ENCODE measurements at places on chromosomes 16 and 17.

GRCh38 chr16:10978124-10978523 is 33.8 kb downstream of the CLEC16A start:
- DNase-seq, result no peak

DNA sequence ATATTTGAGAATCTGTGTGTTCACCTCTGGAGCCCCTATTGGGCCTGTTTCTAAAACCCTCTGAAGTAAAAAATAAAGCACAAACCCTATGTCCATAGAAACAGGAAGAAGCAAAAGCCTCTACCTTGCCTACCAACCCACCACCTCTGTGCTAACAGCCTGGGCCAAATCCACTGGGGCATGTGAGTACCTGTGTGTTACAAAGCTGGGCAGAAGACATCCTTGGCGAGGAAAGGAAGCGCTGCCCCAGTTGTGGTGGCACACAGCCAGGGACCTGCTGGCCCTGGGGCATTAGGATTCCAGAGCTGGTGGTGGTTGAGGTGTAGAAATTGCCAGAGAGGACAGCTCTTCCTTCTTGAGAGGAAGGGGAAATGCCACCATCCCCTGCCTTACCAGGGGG is 30.0 kb downstream of the MYO18A start:
- DNase-seq, result no peak

DNA sequence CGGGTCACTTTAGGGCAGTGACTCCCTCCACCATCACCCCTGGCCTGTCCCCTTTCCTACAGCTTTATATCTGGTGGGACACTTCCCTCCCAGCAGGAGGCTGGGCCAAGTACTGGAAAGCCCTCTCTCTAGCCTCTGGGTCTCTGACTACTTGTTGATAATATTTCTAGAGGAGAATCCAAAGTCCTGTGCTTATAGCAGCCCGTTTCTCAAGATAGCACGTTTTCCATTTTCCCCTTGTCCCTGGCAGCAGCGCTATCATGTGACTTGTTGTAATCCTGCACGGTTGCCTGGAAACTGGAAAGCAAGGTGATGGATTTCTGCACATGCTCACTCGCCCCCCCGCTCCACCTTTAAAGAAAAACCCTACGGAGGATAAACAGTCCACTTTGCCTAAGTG is 3.3 kb upstream of the AXIN2 start:
- DNase-seq, result peak; percentile 36

DNA sequence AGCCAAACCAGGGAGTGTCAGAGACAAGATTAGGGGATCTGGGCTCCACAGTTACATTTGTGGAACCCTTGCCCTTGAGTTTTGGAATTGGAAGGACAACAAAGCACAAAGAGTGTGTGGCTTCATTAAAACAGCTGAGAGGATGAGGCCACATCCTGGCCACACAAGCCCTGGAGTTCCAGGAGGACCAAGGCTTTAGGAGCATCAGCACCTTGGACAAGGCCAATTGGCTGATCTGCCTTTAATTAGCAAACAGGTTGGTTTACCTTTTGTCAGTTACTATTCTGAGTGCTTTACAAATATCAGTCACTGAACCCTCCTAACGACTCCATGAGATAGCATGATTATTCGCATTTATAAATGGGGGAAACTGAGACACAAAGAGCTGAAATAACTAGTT is 54.7 kb downstream of the SLC6A2 start:
- DNase-seq, result no peak

DNA sequence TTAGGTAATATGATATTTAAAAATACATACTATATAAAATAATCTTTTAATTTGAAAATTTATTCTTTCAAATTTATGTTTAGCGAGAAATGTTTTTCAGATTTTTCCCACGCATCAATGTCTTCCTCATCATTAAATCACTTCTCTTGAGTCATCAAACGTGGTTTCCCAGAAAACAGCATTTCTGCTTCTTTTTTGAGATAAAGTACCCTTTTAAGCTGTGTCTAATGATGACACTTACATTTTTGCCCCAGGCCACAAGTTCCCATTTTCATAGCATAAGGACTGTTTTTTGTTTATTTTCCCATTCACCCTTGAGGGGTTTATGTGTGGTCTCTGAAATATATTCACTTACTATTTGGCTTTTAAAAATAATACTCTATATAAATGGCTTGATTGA is 139.0 kb upstream of the HS3ST3A1 start:
- DNase-seq, result no peak

- no peak for DNase-seq
Measured at GRCh38 chr16:73154063-73154870, 106.3 kb upstream of the ZFHX3 start.

DNA sequence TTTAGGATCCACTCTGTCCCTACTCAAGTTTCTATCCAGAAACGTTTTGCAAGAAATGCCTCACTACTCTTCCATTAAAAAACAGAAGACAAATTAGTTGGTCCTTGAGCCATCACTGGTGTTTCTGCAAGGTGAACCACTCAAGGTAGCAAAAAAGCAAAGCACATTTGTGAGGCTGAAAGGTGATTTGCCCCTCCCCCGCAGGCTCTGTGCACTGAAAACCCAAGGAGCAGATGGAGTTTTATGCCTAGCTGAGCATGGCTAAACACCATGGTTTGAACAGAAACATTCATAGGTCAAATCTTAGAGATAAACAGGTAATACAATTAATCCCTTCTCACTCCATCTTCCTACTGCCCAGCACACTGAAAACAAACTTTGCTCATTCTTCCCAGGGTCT is 538.2 kb upstream of the CDH5 start:
- DNase-seq, result no peak

DNA sequence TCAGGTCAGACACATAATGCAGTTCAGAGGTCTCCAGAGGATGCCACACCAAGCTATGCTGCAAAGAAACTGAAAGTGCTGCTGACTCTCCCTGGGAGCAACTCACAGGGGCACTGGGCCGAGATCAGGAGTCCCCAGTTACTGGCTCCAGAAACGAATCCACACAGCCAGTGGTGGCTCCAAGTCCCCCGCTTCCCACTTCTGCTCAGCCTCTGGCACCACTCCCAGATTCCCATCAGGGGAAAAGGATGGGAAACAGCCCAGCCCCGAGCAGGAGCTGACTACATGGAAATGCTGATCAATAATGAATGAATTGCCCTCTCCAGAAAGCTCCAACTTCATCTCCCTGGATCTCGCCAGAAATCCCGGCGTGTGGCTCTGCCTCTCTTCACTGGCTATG is 62.3 kb upstream of the CDH5 start:
- no peak for DNase-seq

GRCh38 chr17:28368306-28368831 is 1.7 kb downstream of the VTN start:
- DNase-seq, result no peak

GRCh38 chr17:83087788-83088360 is 8.5 kb downstream of the METRNL start:
- no peak for DNase-seq
